COR-L47 (cell line): ENCODE measurements at places on chromosomes 7 and 10.

GRCh38 chr7:132296820-132297219, 279.4 kb downstream of the PLXNA4 start:
- no peak for DNase-seq

DNA sequence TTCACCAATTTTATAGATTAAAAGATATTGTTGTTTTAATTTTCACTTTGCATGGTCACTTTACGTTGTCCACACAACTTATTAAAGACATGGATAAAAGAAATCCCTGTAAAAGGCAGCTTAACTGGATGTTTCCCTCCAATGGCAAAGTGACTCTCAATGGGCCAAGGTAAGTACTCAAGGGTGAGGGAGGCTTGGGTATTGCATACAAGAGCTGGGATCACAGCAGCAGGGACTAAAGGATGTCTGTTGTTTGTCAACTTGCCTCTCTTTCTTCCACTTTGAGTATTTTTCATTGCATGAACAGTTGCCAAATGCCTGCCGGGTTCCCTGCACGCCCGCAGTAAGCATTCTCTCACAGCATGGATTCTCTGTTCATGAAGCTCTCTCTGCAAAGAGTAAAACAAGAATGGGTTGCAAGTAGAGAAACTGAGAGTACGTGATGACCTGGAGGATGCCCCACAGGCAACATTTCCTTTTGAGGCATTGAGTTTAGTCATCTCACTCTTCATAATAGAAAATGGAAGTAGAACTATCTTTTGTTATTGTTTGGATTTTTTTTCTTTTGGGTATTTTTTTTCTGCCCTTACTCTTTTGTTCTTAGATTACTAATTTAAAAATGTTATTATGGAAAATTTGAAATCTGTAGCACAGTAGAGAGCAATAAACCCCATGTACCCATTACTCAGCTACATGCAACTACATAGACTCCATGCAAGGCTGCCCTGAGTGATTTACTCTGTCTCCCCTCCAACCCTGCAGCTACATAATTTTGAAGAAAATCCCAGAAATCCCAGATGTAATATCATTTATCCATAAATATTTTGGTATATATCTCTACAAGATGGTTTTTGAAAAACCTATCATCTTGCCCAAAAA, 26.3 kb downstream of the GPR141 start:
- DNase-seq: no peak

GRCh38 chr7:150361402-150361801, 7.2 kb upstream of the REPIN1 start:
- DNase-seq: no peak

- DNase-seq: no peak
These were observed 34.5 kb downstream of the SPDYE17 start for GRCh38 chr7:76997381-76998284.

DNA sequence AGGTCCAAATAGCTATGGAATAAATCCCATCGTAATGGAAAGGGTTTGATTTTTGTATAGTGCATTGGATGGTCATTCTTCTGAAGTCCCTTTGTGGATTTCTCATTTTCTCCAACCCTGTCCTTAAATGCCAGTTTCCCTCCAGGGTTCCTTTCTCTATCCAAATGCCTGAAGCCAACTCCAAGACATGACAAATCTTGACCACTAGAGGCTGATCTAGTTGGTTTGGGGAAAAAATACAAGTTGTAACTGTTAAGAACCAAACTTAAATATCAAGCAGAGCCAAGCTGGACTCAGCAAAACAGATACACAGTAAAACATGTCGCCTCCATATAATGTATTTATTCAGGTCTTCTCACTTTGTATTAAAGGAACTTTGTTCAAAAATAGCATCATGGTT, 28.7 kb downstream of the FRMD4A start:
- no peak for DNase-seq

DNA sequence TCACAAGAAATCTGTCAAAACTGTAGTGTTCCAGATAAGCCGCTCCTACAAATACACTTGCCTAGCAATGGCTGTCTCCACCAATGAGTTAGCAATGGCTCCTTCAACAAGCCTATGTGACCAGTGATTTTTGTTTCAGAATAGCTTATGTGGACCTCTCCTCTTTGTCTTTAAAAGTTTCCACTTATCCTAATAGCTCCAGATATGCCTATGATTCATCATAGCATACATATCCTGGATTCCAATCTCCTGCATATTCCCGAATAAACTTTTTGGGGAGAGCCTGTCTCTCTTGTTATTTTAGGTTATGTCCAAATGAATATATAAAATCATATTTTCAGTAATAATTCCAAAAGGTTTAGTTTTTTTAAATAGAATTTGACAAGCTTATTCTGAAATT, 510.6 kb downstream of the ARL4A start:
- no peak for DNase-seq

DNA sequence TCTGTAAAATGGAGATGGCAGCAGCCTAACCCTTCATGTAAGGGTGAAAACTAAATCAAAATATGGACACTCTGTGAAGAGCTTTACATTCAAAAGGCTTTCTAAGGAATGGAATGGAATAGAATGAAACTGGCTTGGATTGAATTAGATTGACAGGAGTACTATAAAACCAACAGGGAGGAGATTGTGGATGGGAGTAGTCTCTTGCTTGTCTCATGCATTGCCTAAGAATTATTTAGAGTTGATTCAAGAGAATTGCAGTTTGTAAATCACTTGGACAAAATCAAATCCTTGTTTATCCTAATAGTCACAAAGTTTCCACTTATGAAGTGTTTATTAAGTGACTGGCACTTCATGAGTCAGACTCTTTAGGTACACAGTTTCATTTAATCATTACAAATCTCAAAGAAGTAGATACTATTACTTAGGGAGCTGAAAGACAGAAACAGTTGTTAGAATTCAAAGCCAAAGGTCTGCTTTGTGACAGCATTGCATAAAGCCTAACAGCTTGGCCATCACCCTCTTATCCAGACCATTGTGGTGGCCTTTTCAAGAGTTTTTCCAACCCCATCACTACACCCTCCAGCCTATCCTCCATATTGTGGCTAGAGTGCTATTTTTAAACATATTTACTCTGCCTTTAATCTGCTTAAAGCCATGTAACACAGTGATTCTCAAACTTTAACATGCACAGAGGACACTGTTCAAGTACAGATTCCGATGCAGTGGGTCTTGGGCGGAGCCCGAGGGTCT, 91.9 kb upstream of the GHITM start:
- no peak for DNase-seq

DNA sequence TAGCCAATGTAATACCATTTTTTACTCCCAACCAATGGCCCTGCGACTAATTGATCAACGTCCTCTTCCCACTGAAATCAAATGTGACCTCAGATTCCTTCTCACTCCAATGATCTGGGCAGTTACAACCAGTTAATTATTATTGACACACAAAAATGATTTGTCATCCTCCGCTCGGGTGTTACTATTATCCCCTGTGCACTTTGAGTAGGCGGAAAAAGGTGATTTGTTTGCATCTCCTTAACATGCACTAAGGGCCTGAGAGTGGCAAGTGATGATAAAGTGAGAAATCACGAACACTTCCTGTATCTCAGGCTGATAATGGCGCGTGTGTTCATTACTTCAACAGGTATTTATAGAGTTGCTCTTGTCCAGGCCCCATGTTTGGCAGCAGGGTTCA, 40.9 kb upstream of the PNLIP start:
- no peak for DNase-seq

DNA sequence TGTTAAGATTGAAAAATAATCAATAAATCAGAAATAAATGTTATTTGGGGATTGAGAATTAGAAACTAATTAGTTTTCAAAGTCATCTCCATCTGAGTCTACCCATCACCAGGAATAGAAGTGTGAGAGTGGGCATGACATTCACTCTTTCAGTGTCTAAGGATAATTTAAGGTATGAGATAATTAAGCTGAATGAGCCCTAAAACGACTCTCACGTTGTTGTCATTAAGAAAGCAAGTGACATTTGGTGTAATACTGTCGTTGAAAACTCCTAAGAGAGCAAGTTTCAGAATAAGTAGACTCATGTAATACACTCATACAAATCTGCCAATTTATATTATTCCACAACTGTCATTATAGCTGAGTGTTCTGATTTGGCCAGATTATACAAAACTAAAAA, 7.1 kb downstream of the AGMO start:
- DNase-seq: no peak

DNA sequence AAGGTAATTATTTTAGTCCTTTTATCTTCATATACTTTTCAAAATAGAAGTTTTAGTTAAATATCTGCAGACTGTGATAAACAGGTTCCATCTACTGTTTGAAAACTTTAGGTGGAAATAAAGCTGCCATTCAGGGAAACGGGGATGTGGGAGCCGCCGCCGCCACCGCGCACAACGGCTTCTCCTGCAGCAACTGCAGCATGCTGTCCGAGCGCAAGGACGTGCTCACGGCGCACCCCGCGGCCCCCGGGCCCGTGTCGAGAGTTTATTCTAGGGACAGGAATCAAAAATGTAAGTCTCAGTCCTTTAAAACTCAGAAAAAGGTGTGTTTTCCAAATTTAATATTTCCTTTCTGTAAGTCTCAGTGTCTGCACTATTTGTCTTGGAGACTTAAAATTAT, 11.0 kb downstream of the SUN1 start:
- DNase-seq: no peak

- no peak for DNase-seq
These were observed 599.0 kb downstream of the SORCS1 start for GRCh38 chr10:106565546-106565945.

GRCh38 chr10:14327527-14327926, 3.2 kb downstream of the FRMD4A start:
- no peak for DNase-seq

DNA sequence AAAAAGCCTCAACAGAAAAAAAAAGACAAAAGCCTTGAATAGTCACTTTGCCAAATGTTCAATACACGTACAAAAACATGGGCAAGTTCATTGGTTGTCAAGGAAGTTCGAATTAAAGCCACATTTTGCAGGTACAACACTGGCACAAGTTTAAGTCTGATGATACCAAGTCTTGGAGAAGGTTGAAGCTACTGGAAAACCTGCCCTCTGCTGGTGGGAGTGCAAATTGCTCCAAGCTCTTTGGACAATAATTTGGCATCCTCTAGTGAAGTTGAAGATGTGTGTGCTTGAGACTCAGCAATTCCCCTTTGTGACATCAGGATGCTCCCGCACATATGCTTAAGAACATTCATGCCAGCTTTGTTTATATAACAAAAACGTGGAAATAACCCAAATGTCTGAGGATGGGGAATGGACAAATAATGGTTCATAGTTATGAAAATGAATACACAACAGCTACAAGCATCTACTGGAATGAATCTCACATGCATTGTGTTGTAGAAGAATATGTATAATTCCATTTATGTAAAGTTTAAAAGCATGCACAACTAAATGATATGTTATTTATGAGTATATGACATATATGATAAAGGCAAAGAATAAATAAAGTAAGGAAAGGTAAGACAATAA, 120.0 kb upstream of the PLPP4 start:
- peak; percentile 13 for DNase-seq

DNA sequence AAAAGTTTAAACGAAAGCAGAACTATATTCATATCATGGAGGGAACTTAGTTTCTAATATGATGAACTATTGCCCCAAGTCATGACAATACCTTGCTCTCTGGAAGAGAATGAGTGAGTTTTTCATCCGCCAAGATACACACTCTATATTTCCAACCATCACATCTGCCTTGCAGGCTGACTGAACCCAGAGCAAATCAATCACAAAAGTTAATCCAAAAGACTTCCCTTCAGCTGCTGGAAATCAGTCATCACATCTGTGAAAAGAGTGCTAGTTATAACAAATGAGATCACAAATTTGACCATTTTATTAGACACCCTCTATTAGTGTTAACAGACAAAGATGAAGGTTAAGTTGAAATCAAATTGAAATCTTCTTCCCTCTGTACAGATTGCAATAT, 261.7 kb upstream of the PRKCQ start:
- DNase-seq: no peak

DNA sequence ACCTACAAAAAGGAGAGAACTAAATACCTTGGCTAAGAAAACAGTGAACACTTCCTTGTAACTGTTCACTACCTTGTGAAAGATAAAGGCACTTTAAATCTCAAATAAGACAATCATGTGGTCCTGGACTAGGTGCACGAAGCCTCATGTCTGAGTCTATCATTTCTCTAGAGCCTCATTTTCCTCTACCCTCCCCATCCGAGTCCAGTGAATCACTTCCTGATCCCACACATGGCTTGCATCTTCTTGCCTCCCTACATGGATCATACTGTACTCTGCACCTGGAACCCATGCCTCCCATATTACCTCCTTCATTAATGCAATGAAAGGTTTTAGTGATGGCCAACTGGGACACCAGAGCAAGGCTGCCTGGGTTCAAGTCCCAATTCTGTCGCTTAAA, 34.5 kb downstream of the SNX10 start:
- no peak for DNase-seq

GRCh38 chr10:33655921-33656320, 321.5 kb upstream of the NRP1 start:
- no peak for DNase-seq

GRCh38 chr7:5286933-5287332, 4.2 kb downstream of the SLC29A4 start:
- no peak for DNase-seq

DNA sequence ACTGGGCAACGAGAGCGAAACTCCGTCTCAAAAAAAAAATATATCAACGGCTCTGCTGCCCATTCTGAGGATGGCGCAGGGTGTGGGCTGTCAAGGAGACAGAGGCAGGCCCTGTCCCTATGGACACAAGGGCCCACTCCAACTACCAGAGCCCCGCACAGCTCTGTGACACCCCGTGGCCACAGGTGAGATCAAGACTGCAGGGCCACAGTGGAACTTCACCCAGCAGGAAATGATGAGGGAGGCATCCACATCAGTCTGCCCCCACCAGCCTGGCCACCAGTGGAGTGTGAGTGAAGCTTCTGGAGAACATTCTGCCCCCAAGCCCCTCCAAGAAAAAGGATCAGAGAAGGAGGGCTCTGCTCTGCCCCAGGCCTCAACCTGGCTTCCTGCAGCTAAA, 136.7 kb downstream of the DLG5 start:
- DNase-seq: no peak

DNA sequence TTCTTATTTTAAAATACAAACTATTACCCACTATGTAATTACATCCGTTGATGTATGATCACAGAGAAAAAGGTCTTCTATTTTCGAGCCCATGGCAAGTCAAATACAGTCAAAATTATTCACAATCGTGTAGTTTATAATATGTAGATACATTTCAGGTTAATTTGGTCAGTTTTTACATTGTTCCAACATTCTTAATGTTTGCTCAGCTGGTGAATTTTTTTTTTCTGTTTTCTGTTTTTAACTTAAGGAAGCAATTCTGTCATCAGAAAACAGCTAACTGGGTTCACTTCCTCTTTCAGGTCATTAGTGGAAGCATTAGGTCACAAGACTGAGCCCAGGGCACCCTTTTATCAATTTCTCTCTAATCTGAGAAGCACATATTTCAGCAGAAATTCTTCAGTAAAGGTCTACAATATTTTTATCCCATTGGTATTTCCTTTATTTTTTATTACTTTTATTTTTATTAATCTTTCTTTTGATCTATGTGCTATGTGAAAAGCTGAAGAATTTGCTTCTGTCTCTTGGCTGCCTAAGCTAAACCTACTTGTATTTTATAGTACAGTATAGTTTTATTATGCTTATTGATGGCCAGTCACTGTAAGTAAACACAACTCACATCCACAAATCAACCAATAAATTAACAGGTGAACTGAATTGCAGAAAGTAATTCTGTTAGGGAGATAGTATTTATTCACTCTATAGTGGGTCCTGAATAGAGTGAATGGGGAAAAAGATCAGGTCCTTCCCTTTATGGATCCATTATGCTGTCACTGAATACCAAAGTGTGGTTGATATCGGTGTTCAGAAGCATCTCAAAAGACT, 84.6 kb downstream of the ICA1 start:
- DNase-seq: no peak
